Fibroblast of villous mesenchyme (primary cell): ENCODE measurements at places on chromosomes 4 and X. TPM values are rescaled to one million over a fixed set of nuclear protein-coding genes. Genes with fewer than 3 reads are reported as not detected.

The CDK16 gene
- 81.6 and 95.0 TPM in 2 replicates for total RNA-seq

The CTAG1A gene
- total RNA-seq: not detected in 2 replicates

GRCh38 chrX:11509786-11510185, 155.9 kb downstream of the ARHGAP6 start:
- peak; percentile 74 for DNase-seq

The PCDH7 gene
- total RNA-seq: 53.1 and 122 TPM in 2 replicates

GRCh38 chrX:146264763-146265375, 447.2 kb downstream of the SLITRK2 start:
- DNase-seq: no peak

DNA sequence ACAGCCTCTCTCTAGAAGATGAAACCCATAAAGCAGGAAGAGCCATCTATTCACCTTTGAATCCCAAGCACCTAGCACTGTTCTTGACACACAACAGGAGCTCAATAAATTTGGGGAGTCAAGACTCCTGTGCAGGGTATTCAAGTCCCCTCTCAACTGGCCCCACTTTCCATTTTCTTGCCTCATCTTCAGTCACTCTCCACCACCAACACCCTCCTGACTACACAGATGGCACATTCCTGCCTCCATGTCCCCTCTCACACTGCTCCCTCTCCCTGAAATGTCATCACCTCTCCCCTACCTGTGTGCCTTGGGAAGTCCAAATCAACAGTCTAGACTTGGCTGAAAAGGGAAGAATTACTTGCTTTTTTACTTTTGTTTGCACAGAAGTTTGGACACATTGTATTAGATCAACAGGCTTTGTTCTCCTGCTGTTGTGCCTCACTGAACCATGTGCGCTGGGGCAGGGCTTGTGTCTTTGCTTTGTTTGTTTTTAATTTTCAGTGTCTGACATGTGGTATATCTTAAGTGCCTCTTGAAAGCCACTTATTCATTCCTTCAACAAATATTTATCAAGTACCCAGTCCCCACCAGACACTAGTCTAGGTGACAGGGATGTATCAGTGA, 85.1 kb downstream of the APBB2 start:
- no peak for DNase-seq
